Activated CD4-positive, alpha-beta memory T cell treated with anti-CD3 and anti-CD28 coated beads for 36 hours (primary cell): ENCODE measurements at places on chromosomes 5 and 9. TPM values are rescaled to one million over a fixed set of nuclear protein-coding genes. Genes with fewer than 3 reads are reported as not detected.

GRCh38 chr9:23850242-23850689, 24.2 kb upstream of the ELAVL2 start:
- H3K27ac ChIP-seq = no peak overlapping the region
- peaks cover 16% of the 10 kb centered on the region for H3K27me3 ChIP-seq
- peaks cover 4% of the 10 kb centered on the region for H3K36me3 ChIP-seq
- no peak overlapping the region for H3K4me3 ChIP-seq
- no peak for DNase-seq
- H3K4me1 ChIP-seq = no peaks in the 10 kb centered on the region

GAS1 gene
- 0.26 TPM for total RNA-seq

TRPM6 gene
- 0.10 TPM for total RNA-seq

GRCh38 chr9:137760426-137760825, 117.2 kb upstream of the CACNA1B start:
- H3K27ac ChIP-seq = peak overlapping the region; percentile 82
- H3K4me3 ChIP-seq = no peak overlapping the region
- H3K4me1 ChIP-seq = peaks cover 61% of the 10 kb centered on the region
- no peak for DNase-seq

PURA gene
- 12.0 TPM for total RNA-seq

DNA sequence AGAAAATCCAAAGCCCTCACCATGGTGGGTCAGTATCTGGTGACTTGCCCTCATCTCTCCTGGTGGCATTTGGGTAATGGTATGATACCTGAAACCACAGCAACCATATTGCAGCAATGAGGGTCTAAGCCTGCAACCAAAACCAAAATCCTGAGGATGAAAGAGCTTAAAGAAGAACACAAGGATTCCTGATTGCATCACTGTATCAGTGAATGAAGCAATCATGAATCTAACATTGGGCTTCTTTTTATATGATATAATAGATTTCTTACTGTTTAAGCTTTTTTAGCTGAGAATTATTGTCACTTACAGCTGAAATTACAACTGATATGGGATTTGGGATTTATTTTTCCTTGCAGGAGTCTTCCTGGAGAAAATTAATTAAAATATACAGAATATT, 269.9 kb downstream of the MEF2C start:
- DNase-seq = no peak
- H3K27ac ChIP-seq = no peak overlapping the region

GRCh38 chr9:69647804-69648203, 24.4 kb downstream of the APBA1 start:
- H3K4me1 ChIP-seq = no peaks in the 10 kb centered on the region
- H3K27ac ChIP-seq = no peak overlapping the region
- H3K36me3 ChIP-seq = no peaks in the 10 kb centered on the region
- peaks cover 8% of the 10 kb centered on the region for H3K27me3 ChIP-seq
- no peak for DNase-seq

DNA sequence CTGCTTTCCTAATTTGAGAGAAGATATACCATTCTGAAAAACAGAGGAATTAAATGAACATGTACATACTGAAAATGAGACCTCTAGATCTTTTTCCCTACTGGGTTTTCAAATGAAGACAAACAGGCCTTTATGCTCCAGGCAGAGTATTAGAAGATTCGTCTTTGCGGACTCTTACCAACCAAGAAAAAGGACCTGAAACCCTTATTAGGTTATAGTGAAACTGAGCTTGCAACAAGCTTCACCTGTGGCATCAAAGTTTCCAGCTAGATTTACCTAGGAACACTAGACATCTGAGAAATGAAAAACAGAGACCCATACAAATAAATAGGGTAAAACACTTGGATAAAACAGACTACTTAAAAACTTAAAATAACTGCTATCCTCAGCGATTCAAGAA, 46.3 kb downstream of the SMIM15 start:
- H3K27me3 ChIP-seq = no peaks in the 10 kb centered on the region
- no peaks in the 10 kb centered on the region for H3K4me1 ChIP-seq
- peaks cover 23% of the 10 kb centered on the region for H3K36me3 ChIP-seq
- H3K27ac ChIP-seq = no peak overlapping the region
- no peak overlapping the region for H3K4me3 ChIP-seq
- DNase-seq = no peak

- DNase-seq = no peak
- no peaks in the 10 kb centered on the region for H3K4me1 ChIP-seq
- H3K36me3 ChIP-seq = no peaks in the 10 kb centered on the region
- H3K4me3 ChIP-seq = no peak overlapping the region
- H3K27me3 ChIP-seq = peaks cover 3% of the 10 kb centered on the region
- no peak overlapping the region for H3K27ac ChIP-seq
Observed at GRCh38 chr9:27181381-27181780, 72.4 kb downstream of the TEK start.

- no peak overlapping the region for H3K4me3 ChIP-seq
- no peak for DNase-seq
- H3K27ac ChIP-seq = no peak overlapping the region
Observed at GRCh38 chr9:6441269-6441668, 28.3 kb downstream of the UHRF2 start.

- H3K4me3 ChIP-seq = no peak overlapping the region
- H3K27me3 ChIP-seq = peaks cover 1% of the 10 kb centered on the region
- H3K27ac ChIP-seq = no peak overlapping the region
- no peaks in the 10 kb centered on the region for H3K4me1 ChIP-seq
- no peaks in the 10 kb centered on the region for H3K36me3 ChIP-seq
Observed at GRCh38 chr9:89622933-89623861, 18.4 kb downstream of the GADD45G start.

DNA sequence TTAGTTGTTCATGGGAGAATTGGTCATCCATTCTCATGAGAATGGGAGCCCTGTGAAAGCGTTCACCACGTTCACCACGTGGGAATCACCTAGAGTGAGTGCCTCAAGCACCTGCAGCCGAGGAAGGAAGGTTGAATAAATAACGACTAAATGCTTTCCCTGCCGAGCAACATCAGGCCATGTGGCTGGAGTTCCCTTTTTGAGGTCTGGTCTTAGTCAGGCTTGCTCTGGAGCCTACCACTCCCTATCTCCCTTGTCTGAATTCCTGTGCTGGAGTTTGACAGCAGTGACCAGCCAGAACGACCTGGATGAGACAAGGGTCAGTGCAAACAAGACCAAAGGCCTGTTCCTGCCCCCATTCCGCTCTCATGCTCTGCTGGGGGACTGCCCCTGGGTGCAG, 28.5 kb downstream of the KCNMB1 start:
- H3K27ac ChIP-seq = no peak overlapping the region
- no peaks in the 10 kb centered on the region for H3K36me3 ChIP-seq
- H3K4me3 ChIP-seq = no peak overlapping the region
- no peak for DNase-seq

DNA sequence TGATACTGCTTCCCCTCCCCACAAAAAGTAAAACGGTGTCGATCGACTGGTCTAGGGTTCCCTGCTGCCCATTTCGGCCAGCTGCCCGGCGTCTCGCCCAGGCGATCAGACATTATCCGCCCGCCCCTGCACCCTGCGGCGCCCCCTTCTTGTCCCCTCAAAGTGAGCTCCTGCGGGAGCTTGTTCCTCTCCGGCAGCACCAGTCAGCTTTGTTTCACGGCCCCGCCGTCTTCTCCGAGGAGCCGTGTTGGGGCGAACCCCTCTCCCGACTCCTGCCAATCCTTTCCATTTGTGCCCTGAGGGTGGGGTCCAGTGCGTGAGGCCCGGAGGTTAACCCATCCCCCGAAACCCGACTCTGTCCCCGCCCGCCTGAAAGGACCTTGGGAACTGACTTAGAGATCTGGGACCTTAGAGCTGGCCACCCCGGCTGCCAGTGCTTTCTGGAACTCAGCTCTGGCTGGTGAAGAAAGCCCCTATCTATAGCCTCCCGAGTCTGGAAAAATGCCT, 518 bp downstream of the UBE2B start:
- peak overlapping the region; percentile 96 for H3K27ac ChIP-seq
- H3K4me1 ChIP-seq = peaks cover 50% of the 10 kb centered on the region
- peak overlapping the region; percentile 92 for H3K4me3 ChIP-seq
- DNase-seq = peak; percentile 61

GRCh38 chr5:90968319-90968718, 409.7 kb downstream of the ADGRV1 start:
- no peak for DNase-seq
- no peak overlapping the region for H3K4me3 ChIP-seq
- no peak overlapping the region for H3K27ac ChIP-seq
- no peaks in the 10 kb centered on the region for H3K36me3 ChIP-seq

LCN10 gene
- 1.2 TPM for total RNA-seq

DNA sequence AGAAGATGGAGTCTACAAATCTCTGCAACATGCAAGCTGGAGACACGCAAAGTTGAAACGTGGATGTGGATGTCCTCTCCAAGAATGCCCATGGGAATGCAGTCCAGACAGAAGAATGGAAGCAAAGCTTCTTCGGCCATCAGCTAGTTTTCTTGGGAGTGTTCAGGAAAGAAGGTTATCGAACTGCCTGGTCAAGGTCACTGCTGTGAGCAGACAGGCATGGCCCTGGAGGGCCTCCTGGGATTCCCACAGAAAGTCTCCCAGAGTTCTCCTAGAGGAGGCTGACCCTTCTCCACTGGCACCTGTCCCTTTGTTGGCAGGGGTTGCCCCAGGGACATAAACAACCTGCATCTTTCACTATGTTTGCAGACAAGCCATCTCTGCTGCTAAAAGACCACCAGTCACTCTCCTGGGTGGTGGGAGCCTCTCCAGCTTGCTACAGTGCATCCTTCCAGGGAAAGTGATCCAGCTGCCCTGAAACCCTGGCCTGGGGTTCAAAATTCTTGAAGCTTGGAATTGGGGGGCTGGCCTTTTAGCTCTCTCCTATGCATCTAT, 265.8 kb downstream of the SYK start:
- no peak overlapping the region for H3K27ac ChIP-seq
- no peak for DNase-seq
- H3K4me3 ChIP-seq = no peak overlapping the region
- H3K36me3 ChIP-seq = no peaks in the 10 kb centered on the region
- H3K4me1 ChIP-seq = peaks cover 18% of the 10 kb centered on the region

DNA sequence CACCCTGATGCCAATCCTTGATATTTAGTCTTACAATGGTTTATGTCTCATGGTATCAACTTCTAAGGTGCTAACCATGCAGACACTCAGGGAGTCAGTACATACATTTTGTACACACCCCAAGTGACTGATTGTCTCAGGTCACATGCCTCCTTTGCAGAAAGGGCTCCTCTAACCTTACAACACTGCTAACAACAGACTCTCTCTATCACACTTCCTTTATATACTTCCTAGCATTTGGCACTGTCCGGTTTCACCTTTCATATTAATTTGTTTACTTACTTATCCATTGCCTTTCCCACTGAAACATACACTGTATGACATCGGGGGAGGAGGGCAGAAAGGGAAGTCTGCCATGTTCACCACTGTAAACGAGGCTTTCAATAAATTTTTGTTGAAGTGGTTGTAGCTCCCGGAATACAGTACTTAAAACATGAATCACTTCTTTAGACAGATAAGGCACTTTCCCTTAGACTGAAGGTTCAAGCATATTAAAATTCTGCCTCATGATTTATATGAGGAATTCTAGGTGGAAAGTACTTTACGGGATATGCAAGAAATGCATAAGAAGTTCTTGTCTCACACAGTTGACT, 20.6 kb downstream of the EMB start:
- H3K27ac ChIP-seq = no peak overlapping the region
- H3K4me1 ChIP-seq = peaks cover 56% of the 10 kb centered on the region
- H3K36me3 ChIP-seq = peaks cover 26% of the 10 kb centered on the region
- no peak overlapping the region for H3K4me3 ChIP-seq
- DNase-seq = no peak

- peak overlapping the region; percentile 72 for H3K27ac ChIP-seq
- DNase-seq = peak; percentile 62
- no peak overlapping the region for H3K4me3 ChIP-seq
- H3K36me3 ChIP-seq = peaks cover 60% of the 10 kb centered on the region
- H3K4me1 ChIP-seq = peaks cover 20% of the 10 kb centered on the region
- no peaks in the 10 kb centered on the region for H3K27me3 ChIP-seq
Observed at GRCh38 chr9:37503736-37504135, 18.0 kb downstream of the POLR1E start.

DNA sequence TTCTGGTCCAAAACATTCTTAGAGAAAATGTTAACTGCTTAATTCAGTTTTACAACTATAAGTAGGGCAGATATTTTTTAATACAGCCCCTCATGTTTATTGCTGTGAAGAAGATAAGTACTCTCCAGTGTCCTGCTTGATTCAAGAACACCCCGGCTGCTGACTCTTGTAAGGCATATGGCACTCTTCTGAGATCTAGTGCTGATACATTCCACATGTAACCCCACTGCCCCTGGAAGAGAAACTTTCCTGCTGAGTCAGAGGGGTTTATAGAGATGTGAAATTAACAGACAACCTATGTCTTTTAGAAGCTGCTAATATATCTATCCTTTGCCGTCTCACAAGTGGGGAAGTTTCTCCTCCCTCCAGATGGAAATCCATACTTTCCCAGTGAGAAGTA, 1.0 kb upstream of the MINAR2 start:
- H3K4me3 ChIP-seq = no peak overlapping the region
- no peaks in the 10 kb centered on the region for H3K36me3 ChIP-seq
- H3K4me1 ChIP-seq = no peaks in the 10 kb centered on the region
- DNase-seq = no peak
- no peaks in the 10 kb centered on the region for H3K27me3 ChIP-seq
- no peak overlapping the region for H3K27ac ChIP-seq

AFAP1L1 gene
- total RNA-seq = not detected

FYB1 gene
- 105 TPM for total RNA-seq

- no peak overlapping the region for H3K27ac ChIP-seq
- no peak overlapping the region for H3K4me3 ChIP-seq
- H3K36me3 ChIP-seq = no peaks in the 10 kb centered on the region
- no peaks in the 10 kb centered on the region for H3K27me3 ChIP-seq
- H3K4me1 ChIP-seq = no peaks in the 10 kb centered on the region
Observed at GRCh38 chr5:102682101-102682647, 72.9 kb upstream of the PAM start.

DNA sequence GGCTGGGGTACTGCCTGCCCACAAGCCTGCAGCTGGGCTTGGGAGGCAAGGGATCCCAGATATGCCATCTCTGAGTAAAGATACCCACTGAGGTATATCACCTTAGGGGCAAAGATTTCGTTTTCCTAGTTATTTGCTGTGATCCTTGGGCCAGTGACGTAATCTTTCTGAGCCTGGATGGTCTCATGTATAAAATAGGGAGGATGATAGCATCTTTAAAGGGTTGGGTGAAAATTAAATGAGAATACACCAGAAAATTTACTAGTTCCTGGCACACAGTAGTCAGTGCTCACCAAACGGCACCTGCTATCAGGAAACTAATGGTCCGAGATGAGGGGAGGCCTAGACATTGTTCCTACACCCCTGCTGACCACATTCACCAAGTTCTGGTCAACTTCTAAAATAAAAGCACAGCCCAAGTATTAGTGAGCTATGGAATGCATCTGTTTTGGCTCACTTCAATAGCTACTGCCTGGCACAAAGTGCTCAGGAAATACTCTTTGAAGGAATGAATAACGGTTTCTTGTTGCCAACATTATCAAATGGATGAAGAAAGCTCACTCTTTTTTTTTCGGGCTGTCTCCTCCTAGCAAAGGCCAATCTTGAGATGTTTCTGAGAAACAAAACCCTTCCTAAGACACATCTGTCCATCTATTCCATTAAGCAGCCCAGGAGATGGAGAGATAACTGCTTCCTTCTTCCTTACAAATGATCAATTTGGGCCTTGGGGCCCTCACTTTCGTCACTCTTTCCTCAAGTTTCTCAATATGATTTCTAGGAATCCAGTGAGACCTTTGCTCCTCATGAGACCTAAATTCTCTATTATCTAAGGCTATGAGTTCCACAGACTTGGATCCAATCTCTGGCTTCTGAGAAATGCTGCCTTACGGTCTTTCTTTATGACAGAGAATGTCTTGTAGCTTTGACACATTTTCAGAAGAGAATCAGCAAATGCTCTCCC, 98.2 kb downstream of the DPYSL3 start:
- no peaks in the 10 kb centered on the region for H3K27me3 ChIP-seq
- DNase-seq = no peak
- no peak overlapping the region for H3K4me3 ChIP-seq
